NCI-H2171 (cell line): ENCODE measurements at places on chromosomes 2 and 18.

- DNase-seq: no peak
Measured at GRCh38 chr18:21215490-21215889, 26.5 kb upstream of the GREB1L start.

GRCh38 chr18:34909637-34910364 lies 131.4 kb upstream of the MAPRE2 start:
- no peak for DNase-seq

DNA sequence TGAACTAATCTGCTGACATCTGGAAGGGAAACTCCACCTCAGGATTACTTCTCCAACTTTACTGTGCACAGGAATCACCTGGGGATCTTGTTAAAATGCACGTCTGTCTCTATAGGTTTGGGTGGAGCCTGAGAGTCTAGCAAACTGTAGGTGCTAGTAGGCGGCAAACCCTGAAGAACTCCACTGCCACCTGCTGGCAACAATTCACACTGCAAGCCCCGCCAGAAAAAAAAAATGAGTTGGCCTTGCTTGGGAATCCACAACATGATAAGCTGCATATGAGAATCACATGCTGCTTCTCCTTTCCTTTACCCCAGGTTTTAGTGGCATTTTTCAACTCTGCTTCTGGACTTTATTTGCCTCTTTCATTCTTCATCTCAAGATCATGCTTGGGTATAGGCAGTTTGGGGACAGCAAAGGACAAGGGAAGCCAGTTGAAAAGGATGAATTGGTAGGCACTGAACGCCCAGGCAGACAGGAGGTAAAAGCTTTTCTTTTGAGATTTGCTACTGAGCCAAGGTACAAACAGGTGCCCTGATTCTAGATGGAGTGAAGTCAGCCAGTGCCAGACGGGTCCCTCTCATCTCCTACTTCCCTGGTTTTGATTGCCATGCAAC lies 88.8 kb downstream of the VIT start:
- peak; percentile 24 for DNase-seq

- no peak for DNase-seq
Measured at GRCh38 chr2:190477661-190478454, 56.7 kb downstream of the NEMP2 start.

- no peak for DNase-seq
Measured at GRCh38 chr18:58842978-58843687, 21.5 kb upstream of the ZNF532 start.

DNA sequence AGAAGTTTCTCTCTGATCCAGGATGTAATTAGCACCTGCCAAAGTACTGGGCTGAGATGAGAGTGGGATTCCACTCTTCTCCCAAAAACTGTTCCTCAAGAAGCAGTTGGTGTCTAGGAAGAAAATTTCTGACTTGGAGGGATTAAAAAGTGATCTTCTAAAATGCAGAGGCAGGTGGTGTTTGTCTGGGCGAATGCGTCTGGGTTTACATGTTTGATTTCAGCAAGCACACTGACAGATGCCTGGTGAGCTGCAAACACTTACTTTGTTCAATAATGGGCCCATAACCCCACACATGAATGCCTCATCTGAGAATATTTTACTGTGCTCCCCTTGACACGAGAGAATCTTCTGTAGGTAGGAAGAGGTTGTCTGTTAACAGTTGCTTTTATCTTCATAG lies 24.3 kb upstream of the KCNF1 start:
- DNase-seq: peak; percentile 83

DNA sequence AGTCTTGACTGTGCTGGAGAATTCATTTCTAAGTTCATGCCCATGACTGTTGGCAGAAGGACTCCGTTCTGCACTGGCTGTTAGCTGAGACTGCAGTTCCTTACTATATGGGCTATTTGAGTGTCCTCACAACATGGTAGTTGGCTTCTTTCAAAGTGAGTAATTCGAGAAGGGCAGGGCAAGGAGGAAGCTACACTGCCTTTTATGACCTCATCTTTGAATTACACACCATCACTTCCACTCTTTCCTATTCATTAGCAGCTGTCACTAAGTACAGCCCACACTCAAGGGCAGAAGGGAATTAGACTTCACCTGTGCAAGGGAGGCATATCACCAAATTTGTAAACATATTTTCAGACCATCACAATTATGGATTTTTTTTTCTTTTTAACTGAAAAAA lies 55.9 kb upstream of the EPAS1 start:
- DNase-seq: peak; percentile 15

- DNase-seq: no peak
Measured at GRCh38 chr2:138122891-138123290, 158.6 kb downstream of the HNMT start.

DNA sequence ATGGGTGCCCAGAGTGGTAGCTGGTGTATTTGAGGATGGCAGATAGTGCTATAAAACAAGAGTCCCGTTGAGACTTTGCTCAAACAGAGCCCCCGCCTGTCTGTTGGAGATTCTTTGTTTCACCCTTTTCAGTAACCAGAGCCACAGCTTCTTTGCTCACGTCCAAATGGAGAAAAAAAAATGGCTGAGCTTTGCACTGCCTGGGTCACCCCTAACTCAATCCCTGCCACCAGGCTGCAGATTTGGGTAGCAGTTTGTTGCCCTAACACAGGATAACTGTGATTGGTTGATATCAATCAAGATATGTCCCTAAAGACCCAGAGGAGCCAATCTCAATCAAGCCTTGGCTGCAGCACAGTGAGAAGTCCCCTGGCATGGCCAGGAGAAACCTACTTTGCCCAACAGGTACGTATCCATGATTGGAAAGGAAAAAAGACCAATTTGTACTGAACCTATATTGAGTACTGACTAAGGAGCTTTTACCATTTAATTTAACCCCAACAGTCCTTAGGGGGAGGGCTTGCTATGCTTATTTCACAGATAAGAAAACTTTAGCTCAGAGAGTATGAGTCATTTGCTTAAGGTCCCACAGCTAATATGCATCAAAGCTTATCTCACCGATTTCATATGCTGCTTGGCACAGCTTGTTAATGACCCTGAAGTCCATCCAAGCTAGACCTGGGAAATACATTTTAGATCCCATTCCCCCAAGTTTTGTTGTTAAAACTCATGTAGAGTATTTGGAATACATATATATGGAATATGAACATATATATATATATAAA lies 72.0 kb upstream of the SH3BP4 start:
- no peak for DNase-seq
